Stimulated activated CD8-positive, alpha-beta memory T cell treated with anti-CD3 and anti-CD28 coated beads, Interleukin-15, amount 100 ng/mL, for 24 hours (primary cell): ENCODE measurements at places on chromosomes 2 and 18.

- no peak for DNase-seq
Observed at GRCh38 chr2:12694990-12695774, 21.6 kb upstream of the TRIB2 start.

DNA sequence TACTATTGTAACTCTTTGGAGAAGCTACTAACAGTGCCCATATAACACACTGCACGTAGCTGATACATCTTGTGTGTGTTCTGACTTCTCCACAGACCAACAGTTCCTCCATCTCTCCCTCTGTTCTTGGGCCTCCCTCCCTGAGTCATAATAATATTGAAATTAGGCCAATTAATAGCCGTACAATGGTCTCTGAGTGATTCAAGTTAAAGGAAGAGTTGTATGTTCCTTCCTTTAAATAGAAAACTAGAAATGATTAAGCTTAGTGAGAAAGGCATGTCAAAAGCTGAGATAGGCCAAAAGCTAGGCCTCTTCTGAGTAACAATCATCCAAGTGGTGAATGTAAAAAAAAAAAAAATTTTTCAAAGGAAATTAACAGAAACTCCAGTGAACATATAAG, 828.4 kb upstream of the CHAC2 start:
- no peak for DNase-seq

DNA sequence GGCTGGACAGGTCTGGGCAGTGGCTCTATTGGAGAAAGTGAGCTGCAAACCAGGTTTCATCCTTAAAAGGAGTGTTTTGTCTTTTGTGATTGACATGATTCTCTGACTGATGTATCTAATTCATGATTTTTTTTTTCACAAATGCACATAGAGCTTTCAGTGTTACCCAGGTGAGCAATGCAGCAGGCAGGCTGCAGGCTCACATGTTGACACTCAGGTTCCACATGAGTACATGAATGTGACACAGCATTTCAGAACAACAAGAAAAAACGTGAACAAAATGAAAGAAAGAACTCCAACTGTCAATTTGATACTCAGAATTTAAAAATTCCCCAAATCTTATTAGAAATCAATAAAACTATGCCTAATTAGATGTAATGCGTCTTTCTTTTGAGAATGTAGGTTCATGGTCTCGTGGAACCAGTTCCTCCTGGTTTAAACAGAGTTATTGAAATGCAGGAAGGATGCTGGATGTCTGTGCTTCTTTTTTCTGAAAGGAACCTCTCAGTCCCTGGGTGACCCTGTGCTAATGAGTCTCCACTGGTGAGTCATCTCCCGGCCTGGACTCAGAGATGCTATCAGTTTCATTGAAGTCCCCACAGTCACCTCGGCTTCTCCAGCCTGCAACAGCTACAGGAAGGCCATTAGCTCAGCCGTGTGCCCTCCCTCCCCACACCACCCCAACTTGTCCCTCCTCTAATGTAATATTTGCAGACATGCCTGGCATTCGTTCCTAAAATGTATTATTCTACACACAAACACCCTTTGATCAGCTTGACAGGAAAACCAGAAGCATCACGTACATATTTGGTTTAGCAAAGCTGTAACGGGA, 430.4 kb downstream of the LPIN1 start:
- DNase-seq, result no peak

DNA sequence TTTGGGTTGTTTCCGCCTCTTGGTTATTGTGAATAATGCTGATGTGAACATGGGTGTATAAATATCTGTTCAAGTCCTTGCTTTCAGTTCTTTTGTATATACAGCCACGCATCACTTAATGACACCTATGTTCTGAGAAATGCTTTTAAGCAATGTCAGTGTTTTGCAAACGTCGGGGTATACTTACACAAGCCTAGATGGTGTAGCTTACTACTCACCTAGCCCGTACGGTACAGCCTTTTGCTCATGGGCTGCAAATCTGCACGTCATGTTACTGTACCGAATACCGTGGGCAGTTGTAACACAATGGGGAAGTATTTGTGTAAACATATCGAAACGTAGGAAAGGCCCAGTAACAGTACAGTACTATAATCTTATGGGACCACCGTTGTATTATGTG, 12.4 kb downstream of the RALB start:
- no peak for DNase-seq

- DNase-seq, result no peak
Observed at GRCh38 chr2:126796931-126797621, 101.6 kb upstream of the TEX51 start.

DNA sequence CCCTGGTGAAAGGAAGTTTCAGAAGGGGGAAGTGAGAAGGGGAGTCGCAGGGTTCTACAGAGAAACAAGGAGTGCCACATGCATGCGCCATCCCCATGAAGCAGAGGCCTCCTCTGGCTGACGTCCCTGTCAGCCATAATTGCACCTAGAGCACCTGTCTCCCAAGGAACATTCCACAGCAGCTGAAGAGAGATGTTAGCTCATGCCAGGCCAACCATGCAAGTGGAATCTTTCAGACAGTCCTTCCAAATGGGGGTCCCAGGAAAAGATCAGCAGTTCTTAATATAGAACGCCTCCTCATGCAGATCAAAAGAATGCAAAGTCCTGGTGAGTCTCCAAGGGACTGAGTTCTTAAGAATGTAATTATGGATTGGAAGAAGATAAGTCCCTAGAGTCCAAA, 29.6 kb downstream of the MRO start:
- DNase-seq, result no peak

- DNase-seq, result no peak
Observed at GRCh38 chr2:235921508-235922191, 246.5 kb downstream of the GBX2 start.

GRCh38 chr2:110903548-110903947, 171.2 kb downstream of the ACOXL start:
- DNase-seq, result no peak

DNA sequence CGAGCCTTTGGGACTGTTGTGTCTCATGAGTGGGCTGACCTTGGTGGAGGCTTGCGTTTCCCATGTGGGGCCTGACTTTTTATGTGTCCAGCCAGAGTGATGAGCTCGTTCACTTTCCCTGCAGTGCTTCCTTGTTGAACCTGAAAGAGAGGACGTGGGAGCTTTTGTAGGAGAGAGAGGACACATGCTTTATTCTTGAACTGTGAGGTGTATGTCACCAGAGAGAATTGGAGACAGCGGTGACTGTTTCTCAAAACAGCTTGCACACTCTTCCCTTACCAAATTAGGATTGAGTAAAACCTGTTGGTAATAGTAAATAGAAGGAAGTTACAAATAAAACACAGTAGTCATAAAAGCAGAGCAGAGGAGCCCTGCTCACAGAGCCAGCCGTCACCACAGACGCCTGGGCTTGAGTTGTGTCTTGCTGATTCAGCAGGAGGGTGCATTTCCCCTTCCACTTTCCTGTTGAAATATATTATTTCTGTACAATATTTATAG, 60.7 kb downstream of the INPP4A start:
- no peak for DNase-seq

DNA sequence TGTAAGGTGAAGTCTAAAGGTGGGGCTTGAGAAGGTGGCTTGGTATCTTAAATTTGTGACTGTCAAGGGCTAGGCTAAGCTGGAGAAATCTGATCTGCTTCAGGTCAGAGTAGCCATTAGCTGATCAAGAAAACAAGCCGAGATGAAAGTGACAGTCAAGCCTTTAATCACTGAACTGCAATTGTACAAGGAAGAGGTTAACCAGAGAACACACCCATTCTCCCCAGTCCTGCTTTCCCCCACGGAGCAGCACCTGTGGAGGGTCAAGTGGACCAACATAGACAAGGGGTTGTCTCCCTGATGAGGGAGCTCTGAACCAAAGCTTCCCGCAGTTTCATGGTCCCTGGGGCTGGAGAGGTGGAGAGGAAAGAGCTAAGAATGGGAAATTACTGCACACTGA, 901.2 kb downstream of the DCC start:
- no peak for DNase-seq

GRCh38 chr2:233031556-233032500, 644 bp upstream of the NEU2 start:
- DNase-seq, result no peak

GRCh38 chr18:13548966-13549879, 177.1 kb downstream of the FAM210A start:
- DNase-seq, result no peak
